DMS53 (cell line): ENCODE measurements at places on chromosomes 4 and X.

GRCh38 chrX:109871121-109871888 lies 131.6 kb upstream of the TMEM164 start:
- DNase-seq: no peak

DNA sequence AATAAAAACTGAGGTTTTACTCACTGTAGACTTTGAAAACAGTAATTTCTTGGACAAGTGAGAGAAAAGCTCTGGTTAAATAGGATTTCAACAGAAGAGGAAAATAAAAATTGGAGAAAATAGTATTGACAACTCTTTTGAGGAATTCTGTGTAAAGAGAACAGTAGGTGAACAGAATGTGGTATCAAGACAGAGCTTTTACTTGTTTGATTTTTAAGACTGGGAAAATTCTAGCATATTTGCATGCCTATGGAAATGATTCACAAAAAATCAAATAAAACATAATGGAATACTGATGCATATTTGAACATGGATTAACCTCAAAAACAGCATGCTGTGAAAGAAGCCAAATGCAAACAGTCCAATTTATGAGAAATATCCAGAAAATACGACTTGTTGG lies 504.6 kb downstream of the KCTD8 start:
- peak; percentile 51 for DNase-seq

DNA sequence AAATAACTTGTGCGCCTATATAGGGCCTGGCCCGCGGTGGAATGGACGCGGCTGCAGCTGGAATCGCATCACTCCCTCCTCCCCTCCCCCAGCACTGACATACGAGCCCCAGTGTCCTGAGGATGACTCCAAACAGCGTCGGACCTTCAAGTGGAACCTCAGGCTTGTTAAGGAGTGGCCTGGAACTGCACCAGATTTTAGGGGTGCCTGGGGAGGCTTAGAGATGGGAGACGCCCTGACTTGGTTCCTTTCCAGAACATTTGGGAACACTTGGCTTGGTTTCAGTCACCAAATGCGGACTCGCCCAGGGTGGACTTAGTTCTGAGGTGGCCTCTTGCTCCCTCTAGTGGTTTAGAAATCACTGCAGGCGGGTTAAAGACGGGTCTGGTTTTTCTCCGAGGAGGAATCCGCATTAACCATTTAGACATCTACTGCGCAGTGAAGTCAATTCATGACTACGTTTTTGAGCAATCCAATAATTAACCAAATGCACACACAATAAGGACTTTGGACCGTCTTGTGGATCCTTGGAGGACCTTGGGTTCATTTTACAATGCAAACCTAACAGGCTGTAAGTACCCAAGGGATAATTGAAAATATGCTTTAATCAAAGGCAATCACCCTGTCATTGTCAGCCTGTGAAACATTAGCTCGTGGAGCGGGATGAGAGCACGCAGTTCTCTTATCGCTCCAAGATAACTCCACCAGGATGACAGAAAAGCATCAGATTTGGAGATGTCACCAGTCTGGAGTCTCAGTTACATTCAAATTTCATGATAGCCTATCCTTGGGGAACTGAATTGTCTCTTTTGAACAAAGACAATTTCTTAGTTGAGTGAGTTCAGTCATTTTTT lies 11.2 kb upstream of the PDGFRA start:
- DNase-seq: peak; percentile 84

DNA sequence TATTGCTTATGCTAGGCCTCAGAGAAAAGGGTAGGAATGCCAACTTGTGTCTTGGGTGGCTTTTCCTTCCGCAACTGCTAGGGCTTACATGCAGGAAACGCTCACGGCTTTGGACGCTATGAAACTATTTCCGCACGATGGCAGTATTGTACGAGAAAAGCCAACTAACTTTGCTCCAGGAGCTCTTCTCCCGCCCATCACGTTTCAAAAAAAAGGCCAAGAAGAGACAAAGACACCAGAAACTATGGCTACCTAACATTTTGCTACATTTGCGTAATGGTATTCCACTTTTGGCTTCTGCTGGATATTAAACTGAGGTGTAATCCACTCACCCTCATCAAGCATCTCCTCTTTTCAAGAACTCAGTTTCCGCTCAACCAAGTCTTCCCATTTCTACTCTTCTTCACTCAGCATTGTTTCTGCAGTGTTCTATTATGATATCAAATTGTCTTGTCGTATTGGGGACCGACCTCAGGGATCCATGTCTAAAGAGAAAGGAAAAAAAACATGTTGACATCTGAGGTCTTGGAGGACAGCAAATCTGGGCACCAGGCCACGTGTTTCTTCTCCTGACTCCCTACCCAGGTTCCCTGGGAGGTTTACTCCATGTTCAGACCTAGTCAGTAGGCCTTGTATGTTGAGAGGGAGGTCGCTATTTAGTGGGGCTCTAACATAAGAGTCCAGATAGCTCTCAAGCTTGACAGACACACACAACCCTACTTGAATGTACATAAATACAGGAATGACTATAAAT lies 239.4 kb upstream of the STK26 start:
- DNase-seq: peak; percentile 43

GRCh38 chr4:100175858-100176257 lies 14.4 kb downstream of the DDIT4L start:
- DNase-seq: no peak

DNA sequence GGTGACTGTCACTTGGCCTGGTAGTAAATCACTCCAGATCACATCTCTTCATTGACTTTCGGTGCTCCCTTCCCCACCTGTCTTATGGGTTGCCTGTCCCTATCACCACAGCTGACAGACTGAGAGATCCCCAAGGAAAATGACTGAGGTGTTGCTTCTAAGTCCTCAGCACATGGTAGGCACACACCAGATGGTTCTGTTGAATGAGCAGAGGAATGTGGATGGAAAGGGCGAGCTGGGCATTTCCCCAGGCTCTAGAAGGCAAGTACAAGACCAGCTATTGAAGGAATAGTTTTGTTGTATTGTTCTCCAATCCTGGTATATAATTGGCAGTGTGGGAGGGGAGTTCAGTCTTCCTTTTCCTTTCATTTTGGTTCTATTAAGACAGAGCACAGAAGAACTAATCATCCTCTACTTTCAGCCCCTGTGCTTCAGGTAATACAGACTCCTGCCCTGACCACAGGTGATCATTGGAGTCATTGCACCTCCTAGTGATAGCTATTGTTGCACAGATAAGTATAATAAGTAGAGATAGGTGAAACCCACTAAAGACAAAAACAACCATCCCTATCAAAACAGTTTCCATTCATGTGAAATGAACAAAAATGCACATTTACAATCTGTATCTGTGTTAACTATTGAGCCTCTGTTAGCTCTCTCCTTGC lies 158.6 kb downstream of the TRAM1L1 start:
- DNase-seq: peak; percentile 12

- DNase-seq: no peak
Measured at GRCh38 chr4:39353478-39354253, 12.5 kb downstream of the RFC1 start.

DNA sequence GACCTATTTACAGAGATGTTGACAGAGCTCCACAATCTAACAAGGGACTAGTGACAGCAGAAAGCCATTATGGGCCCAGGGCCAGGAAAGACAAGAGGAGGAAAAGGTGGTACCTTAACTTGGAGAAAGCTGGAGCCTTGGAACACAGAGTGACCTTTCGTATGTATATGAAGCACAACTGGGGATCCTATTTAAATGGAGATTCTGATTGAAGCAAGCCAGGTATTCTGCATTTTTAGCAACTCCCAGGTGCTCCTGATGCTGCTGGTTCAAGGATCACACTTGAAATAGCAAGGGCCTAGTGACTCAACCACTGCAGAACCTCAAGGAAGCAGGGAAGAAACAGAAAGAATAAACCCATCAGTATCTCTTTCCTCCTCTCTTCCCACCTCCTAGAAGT lies 99.4 kb downstream of the TMEM47 start:
- no peak for DNase-seq

- peak; percentile 23 for DNase-seq
Measured at GRCh38 chr4:20805716-20806115, 105.5 kb downstream of the PACRGL start.

- DNase-seq: peak; percentile 44
Measured at GRCh38 chrX:10769195-10769594, 148.8 kb upstream of the MID1 start.

- no peak for DNase-seq
Measured at GRCh38 chr4:83019794-83020494, 9.3 kb upstream of the LIN54 start.

- peak; percentile 95 for DNase-seq
Measured at GRCh38 chr4:11214281-11214680, 214.4 kb downstream of the HS3ST1 start.

GRCh38 chr4:163554870-163555465 lies 60.5 kb downstream of the TMA16 start:
- peak; percentile 56 for DNase-seq

GRCh38 chr4:99404595-99405287 lies 30.4 kb downstream of the ADH7 start:
- peak; percentile 14 for DNase-seq

- no peak for DNase-seq
Measured at GRCh38 chr4:46878641-46879040, 30.4 kb downstream of the COX7B2 start.

DNA sequence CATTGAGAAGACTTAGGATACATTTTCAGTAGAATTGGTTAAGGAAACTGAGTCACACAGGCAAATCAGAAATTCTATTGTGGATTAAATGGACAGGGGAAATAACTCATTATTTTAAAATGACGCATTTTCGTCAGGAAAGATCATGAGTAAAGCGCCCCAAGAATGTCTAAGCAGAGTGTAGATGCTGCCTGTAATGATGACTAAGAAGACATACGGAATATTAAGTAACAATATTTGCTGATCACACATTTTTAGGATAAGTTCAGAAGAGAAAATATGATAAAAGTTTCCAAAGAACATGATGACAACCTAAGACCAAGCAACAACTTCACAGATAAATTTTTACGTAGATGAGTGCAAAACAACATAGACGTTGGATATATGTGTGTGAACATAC lies 596.3 kb upstream of the TENM3 start:
- no peak for DNase-seq

DNA sequence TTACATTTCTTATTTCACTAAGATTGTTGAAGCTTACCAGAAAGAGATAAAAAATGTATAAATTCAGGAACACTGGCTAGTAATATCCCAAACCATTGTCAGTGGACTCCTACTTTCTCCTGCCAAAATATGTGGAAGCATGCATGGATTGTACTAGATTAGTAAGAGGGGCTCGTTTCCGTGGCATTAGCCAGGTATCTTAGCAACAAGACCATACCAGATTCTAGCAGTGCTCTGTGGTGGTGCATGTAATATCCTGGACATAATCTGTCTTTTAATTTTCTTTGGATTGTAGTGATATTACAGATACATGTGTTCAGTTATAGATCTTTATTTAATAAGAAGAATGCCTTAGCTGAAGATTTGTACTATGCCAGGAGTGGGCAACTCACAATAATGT lies 371.9 kb upstream of the PITX2 start:
- no peak for DNase-seq

DNA sequence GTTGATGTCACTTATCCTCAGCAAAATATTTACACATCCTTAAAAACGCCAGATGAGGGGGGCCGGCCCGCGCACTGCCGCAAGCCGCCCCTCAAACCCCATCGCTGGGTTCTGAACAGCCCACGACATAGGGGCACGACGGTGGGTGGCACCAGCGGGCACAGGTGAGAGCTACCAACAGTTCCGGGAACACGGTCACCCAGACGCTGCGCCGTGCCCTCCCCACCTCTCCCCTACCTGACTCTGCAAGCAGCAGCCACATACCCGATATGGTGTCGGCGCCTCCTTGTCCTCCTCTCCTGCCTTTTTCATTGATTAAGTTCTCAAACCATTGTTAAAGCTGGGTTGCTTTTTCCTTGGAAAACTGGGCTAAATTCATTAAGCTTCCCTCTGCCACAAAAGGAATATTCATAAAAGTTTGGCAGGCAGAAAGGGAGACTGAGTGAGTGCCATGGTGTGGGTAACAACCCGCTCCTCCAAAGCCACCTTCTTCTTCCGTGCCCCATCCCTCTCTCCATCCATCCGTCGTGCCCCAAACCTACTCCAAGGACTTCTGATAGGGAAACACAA lies 1.4 kb downstream of the RAI2 start:
- peak; percentile 79 for DNase-seq

DNA sequence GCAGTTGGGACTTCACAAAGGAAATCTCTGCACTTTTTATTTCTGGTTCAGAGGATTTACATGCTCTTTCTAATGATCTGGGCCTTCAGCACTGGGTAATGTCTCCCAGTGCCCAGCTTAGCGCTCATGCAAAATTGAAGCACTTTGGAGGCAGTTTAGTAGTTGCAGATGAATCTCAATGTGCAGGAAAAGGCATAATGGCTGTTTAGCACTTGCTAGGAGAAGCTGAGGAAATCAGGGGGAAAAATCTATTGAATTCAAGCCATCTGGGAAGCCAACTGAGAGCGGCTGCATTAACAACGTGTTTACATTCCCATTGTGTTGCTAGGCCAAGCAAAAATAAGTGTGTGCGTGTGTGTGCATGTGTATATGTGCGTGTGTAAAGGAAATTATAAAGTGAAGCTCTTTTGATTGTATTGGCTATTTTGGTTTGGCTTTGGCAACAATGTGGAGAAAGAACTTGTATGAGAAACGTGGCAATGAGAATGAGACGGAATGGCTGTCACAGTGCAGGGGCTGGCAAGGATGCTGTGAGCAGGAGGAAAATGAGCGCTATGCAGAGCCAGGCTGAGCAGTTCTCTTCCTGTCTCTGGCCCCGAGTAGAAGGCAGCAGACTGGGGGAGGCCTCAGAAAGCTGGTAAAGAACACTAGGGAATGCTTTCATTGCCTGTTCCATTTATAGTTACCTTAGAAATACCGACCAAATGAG lies 231.5 kb downstream of the UNC5C start:
- DNase-seq: no peak

GRCh38 chrX:50188859-50189600 lies 11.8 kb downstream of the AKAP4 start:
- DNase-seq: no peak

DNA sequence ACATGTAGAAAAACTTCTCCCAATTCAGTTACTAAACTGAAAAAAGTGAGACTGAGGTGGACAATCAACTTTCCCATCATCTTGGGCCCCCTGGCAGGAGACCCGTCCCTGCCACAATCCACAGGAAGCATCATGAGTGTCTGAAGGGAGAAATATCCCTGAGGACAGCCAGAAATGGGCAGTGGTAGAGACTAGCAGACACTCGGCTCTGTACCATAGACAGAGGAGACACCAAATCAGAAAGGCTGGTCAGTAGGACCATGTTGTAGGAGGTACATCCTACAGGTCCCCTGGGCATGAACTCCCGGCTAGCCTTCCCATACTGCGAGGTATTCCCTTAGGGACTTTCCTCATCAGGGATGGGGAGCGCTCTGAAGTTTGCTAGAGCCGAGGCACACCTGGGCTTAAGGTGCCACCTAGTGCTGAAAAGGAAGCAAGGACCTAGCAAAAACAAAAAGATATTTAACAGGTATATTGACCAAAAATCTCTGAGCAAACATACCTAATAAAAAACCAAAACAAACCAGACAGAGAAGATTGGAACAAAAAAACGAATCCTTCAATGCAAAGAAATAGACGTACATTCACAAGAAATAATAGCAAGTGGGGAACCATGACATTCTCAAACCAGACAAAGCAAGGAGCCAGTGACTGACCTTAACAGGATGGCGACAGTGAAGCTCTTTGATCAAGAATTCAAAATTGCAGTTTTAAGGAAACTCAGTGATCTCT lies 55.6 kb downstream of the HAUS3 start:
- DNase-seq: peak; percentile 93

- no peak for DNase-seq
Measured at GRCh38 chrX:54560411-54560810, 30.4 kb downstream of the GNL3L start.
